ENCODE measurements at places on chromosomes 3 and 15.

DNA sequence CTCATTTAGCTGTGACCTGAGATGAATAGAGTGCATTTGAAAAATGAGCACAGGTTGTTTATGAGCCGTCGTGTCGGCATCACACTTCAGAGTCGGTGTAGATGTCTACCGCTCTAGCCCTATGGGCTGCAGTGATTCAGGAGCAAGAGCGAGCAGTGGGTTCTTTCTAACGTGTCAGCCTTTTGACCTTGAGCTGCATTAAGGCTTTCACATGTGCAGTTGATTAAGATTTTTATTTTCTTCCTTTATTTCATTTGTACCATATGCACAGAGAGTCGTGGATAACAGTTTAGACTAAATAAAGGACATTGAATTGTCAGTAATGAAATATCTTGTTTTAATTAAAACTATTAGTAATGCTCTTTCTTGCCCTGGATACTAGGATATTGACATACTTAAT is 368.2 kb downstream of the PTPRG start:
- DNase-seq, result no peak

DNA sequence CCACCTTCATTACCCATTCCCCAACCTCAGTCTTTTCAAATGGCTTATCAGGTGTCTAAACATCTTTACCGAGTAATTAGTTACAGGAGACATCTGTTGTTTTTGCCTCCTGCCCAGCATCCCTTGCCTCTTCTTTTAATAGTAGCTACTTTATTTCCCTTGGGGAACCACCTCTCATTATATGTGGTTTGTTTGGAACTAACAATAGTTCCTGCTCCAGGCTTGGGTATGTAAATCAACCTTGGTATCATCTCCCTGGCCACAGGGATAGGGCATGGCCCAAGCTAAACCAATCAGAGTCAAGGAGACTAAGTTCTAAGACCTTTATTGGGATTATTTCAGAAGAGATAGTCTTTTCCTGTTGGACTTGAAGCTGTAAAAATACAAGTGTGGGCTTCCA is 76.6 kb downstream of the ETV5 start:
- no peak for DNase-seq

DNA sequence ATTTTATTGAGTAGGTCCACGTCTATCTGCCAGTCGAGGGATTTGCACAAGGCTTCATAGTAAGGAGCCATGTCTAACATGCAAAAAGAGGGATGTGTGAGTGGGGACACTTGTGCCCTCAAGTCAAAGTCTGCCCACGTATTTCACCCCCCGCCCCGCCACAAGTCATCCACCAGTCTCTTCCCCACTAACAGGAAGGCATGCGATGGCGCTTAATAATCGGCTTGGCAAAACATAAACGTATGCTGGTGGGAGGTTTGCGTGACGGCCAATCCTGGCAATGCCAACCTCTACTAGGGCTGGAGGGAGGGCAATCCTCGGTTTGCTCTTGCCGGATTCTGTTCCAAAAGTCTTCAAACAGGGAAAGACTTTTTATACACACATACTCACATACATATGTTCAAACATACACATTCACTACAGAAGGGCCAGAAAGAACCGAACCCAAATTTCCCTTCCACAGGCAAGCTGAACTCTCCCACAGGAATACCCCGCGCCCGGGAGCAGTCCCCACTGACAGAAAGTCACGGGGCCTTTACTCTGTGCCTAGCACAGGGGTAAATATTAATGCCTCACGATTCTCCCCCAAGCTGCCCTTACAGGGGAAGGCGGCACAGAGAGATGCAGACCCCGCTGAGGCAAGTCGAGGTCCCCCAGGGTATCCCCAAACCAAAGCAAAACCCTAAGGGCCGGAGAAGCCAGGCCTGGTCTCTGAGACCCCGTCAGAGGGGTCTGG is 675 bp downstream of the PSMD6 start:
- no peak for DNase-seq

GRCh38 chr3:185929192-185930151 is 8.3 kb downstream of the TRA2B start:
- DNase-seq, result no peak

DNA sequence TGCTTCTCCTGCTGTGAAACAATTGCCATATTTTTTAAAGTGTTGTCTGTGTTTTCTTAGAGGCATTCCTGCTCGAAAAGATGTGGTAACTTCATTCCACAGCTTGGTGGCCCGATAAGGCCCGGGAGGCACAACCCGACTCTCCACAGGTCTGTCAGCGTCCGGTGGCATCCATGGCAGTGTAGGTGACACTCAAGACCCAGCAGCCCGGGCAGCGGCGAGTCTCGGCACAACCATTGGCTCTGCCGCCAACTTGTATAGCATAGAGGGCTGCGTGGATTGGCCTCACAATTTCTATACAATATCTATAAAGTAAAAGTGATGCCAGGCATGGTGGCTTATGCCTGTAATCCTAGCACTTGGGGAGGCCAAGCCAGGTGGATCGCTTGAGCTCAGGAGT is 262.3 kb upstream of the CHRNA7 start:
- DNase-seq, result no peak

DNA sequence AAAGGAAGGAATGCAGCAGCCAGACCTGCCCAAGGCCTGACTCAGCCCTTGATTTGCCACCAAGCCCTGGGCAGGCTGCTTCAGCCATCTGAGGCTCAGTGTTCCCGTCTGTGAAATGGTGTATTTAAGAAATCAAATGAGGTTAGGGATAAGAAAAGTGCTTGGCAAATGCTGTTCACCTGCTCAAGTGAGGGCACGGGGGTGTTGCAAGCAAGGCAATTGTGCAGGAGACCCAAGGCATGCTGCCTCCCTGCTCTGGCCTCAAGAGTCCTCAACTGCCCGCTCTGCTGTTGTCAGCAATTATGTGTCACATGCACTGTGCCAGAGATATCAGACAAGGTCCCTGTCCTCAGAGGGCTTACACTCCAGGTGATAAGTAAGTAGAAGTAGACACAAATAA is 101.8 kb downstream of the TPRA1 start:
- DNase-seq, result no peak
